Ascending aorta (tissue), 2 donors: ENCODE measurements at places on chromosomes 7 and 10.

- no peak for DNase-seq
Observed at GRCh38 chr7:41156268-41156667, 546.6 kb downstream of the INHBA start.

GRCh38 chr10:71737001-71737833 lies 17.6 kb upstream of the C10orf105 start:
- no peak for DNase-seq

GRCh38 chr10:49633327-49634068 lies 19.7 kb downstream of the CHAT start:
- no peak for DNase-seq

- DNase-seq = no peak
Observed at GRCh38 chr7:48074204-48074654, 14.8 kb upstream of the UPP1 start.

DNA sequence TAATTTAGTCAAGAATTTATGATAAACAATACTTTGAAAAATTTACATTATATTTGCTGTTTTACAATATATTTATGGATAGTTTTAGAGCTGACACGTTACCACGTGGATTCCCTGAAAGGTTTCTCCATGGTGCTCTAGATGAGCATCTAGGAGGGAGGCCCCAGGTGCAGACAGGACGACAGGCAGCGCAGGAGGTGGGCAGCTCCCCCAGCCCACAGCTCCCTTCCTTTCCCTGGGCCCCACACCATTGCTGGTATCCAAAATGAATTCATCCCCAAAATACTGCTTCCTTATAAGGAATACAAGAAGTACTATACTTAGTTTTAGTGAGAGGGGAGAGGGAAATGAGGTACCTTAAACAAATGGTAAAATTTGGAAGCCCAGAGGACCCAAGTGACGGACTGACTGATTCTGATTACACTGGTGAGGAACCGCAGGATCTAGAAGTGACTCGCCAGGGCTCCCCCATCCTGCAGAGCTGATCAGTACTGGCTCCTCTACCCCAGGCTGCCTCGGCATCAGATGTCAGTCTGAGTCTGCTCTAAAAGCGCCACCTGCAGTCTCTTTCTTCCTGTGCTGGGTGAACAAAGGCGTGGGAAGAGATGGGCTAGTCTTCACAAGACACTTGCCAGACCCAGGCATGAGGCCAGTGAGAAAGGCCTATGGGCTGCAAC lies 89.2 kb downstream of the DLG5 start:
- no peak for DNase-seq

DNA sequence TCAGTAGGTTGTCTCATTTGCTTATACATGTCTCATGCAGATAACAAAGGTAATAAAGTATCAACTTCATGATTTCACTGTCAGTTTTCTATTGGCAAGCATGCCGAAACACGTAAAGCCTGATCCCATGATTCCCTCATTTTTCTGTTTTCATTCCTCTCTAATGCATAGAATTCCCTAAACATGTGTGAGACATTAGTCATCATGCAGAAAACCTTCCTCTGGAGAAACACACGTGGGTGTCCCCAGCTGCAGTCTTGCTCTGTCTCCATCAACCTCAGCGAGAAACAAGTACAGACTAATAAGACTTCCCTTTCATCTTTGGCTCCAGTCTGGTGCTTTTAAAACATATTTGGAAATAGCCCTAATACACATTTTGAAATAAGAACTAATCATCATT lies 432.7 kb upstream of the VSTM2A start:
- no peak for DNase-seq

DNA sequence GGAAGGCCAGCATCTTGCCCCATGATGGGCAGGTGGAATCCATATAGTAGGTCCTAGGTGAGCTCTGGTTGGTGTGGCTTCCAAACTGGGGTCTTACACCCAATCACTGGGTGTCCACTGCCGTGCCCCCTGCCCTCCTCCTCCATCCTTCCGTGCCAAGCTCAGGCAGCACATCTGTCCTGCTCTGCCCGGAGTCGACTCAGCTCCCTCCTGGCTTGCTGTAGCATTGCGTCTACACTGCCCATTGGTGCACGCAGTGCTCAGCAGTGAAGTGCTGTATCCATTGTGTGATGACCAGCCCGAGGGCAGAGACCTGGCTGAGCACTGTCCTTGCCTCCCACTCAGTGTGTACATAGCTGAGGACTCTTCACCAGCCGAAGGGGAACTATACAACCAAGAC lies 148.4 kb downstream of the ADAM12 start:
- DNase-seq = no peak

GRCh38 chr10:118002581-118002980 lies 44.2 kb downstream of the RAB11FIP2 start:
- DNase-seq = no peak

DNA sequence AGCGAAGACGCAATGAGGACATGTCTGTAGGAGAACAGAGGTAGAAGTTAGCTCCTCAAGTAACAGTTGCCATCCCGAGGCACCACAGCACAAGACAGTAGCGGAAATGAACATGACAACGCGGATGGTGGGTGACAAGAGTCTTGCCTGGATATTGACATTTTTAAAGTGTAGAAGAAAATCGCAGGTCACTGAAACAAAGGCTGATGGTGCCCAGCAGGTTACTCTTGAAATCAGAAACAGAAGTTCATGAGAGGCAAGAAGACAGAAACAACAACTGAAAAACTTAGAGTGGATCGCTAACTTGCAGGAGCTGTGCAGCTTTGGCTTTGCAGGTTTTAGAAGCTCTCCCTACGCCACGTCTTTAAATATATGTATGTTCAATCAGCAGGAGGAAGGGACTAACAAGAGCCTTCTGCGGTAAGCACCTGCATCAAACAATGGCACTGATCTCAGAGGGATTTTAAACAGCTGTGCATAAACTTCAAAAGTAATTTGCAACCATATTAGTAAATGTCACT lies 1.8 kb downstream of the PRKCQ start:
- DNase-seq = no peak

- DNase-seq = no peak
Observed at GRCh38 chr10:91711885-91712680, 79.2 kb upstream of the PPP1R3C start.

DNA sequence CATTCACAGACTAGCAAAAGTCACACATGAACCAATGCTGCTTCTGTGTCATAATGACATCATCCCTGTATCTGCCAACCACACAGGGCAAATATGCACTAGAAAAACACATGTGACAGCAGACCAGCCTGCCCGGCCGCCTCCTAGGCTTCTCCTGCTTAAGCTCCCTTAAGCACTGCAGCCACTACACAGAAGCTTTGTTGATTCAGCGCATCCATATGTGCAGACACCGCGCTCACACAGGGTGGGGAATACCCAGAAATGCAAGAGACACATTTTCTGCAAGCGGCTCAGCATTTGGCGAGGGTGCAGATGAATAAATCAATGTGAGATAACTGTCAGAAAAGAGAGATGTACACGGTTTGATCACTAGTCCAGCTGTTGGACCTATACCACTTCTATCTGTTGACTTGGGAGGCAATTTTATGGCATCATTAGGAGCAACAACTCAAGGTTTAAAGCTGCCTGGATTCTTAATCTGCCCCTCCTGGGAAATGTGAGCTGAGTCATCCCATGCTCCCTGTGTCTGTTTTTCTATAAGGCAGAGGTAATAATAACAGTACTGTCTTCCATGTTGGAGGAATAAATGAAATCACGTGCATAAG lies 33.4 kb downstream of the CPXM2 start:
- DNase-seq = peak; percentile 79

GRCh38 chr7:74051629-74052410 lies 23.8 kb downstream of the ELN start:
- no peak for DNase-seq

DNA sequence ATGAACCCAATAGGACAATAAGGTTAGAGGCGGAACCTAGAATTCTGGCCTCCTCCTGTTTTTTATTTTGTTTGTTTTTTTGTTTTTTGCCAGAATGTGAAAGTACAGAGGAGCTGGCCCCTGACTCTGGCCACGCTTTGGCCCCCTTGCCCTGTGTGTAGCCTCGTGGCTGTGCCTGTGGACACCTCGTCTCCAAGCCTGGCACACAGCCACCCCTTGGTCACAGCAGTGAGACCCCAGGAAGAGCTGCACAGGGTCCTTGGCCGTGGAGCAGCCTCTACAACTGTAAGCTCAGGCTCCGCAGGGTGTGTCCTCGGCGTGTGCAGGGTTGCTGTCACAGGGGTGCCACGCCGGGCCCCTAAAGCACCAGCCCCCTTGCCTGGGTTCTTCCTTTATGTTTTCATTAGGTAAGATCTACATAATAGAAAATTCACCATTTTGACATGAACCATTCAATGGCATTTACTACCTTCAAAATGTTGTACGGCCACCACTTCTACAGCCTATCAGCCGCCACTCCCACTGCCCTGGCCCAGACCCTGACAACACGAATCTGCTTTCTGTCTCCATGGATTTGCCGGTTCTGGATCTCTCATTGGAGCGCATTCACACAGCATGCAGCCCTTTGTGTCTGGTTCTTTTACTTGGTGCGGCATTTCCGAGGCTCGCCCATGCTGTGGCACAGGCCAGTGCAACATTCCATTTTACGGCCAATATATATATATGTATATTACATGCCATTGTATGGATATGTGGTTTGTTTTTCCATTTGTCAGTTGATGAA lies 51.0 kb downstream of the AMZ1 start:
- no peak for DNase-seq

GRCh38 chr7:92246360-92247101 lies 757 bp downstream of the ANKIB1 start:
- no peak for DNase-seq

DNA sequence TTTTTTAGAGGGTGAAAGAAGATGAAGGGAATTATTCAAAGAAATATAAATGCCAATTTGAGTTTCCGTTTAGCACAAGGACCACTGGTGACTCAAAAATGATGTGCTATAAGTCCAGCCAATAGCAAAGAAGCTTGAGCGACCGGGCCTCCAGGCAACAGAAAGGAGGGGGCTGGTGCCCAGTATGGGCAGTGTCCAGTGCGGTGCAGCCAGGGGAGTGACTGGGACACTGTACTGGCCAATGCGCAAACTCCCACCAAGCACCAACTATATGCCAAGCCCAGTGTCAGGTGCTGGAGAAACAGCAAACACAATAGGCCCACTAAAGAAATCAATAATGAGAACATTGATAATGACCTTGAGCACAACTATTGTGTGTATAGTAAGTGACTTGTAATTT lies 10.2 kb upstream of the OPALIN start:
- no peak for DNase-seq

DNA sequence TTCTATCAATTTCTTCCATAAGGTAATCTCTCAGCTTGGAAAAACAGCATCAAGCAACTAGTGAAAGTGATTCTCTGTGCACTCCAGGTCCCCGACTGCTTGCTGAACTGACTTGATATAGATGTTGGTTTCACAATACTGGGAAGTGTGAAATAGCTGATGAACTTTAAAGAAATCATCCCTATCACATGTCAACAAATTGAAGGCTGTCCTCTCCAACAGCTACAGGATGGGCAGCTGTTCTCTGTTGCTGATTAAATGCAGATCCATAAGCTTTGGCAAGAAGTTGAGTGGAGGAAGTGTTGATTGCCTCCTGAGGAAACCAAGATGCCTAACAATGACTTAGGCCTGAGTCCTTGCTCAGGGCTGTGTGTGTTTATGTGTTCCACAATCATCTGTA lies 130.4 kb upstream of the GDF10 start:
- no peak for DNase-seq

DNA sequence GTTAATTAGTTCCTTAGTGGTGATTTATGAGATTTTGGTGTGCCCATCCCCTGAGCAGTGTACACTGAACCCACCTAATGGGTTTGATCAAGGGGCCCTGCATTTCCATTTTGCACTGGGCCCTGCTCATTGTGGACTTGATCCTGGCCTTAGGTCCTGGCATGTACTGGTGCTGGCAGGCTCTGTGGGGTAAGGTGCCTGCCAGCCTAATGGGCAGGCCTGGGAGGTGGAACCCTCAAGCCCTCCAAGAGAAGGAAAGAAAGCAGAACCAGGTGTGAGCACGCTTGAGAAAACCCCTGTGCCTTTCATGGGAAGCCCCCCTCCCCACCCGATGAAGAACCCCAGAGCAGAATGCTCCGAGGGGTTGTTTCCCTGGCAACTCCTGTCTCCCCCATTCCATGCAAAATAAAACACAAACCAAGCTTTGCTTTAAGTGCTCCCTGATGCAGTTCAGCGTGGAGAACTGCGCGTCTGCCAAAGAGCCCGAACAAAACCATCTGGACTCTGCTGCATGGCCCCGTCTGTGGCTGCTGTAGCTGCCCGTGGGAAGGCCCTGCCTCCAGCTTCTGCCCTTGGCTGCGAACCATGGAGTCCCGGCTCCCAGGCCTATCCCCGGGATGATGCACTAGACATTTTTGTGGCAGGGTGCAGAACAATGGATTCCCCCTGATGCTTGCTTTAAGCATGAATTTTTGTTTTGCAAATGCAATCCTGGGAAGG lies 123.3 kb downstream of the PRPF18 start:
- no peak for DNase-seq
